AG10803 (cell line): ENCODE measurements at places on chromosomes 16 and 17.

GRCh38 chr16:12406158-12406557, 397.5 kb downstream of the CPPED1 start:
- no peak for DNase-seq

GRCh38 chr16:88078111-88078775, 127.0 kb downstream of the BANP start:
- DNase-seq: no peak

GRCh38 chr16:54177862-54178477, 108.6 kb downstream of the IRX3 start:
- DNase-seq: no peak

DNA sequence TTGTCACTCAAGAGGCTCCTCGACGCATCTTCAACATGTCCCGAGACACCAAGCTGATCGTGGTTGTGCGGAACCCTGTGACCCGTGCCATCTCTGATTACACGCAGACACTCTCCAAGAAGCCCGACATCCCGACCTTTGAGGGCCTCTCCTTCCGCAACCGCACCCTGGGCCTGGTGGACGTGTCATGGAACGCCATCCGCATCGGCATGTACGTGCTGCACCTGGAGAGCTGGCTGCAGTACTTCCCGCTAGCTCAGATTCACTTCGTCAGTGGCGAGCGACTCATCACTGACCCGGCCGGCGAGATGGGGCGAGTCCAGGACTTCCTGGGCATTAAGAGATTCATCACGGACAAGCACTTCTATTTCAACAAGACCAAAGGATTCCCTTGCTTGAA, 101.0 kb downstream of the HS3ST2 start:
- DNase-seq: no peak

DNA sequence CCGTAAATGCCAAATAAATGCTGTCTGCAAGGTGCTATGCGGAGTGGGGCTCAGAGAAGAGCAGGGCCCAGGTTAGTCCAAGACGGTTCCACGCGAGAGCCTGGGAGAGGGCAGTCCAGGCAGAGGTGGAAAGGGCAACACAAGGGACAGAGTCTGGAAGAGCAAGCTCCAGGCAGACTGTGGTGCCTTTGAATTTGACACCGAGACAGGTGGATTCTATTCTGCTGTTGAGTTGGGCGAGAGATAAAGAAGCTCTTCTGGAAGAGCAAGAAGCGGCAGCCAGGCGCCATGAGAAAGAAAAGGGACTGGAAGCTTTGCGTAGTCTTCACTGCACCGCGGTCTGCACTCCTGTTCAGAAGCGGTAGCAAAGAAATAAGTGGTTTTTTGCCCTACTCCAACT, 55.6 kb downstream of the CYTH1 start:
- no peak for DNase-seq

GRCh38 chr17:57649731-57650484, 95.2 kb downstream of the CCDC182 start:
- DNase-seq: peak; percentile 10

DNA sequence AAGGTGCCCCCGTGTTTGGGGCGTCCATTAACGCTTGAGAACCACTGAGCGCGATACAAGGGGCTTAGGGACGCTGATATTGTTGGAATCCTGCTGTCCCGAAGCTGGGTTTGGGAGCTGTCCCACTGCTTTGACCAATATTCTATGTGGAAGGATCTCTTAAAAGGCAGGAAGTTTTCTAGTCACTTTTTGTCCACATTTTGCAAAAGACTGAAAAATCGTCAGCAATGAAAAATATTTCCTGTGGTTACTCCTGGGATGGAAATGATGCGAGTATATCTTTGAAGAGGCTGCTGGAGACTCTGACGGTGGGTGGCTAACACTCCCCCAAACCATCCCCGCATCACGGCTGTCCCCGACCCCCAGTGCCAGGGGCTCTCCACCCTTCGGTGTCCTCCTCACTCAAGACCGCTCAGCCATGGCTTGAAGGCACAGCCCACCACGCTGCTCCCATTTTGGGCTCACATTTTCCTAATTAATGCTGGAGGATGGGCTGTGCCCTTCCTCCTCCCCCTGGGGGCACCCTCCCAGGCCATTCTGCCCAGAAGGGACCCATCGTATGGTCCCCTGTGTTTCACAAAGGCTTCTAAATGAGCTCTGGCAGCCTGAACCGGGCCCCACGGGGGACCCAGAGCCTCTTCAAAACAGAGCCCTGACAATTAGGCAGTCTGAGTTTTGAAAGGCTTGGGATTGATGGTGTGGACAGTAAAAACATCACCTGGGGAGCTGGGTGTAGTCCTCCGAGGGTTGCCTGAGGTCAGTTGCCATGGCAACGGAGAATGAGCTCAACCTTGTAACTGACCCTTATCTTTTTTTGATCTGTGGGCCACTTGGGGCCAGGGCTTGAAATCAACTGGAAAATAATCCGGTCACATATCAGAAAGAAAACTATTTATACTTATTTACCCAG, 158.6 kb downstream of the C16orf78 start:
- DNase-seq: no peak

DNA sequence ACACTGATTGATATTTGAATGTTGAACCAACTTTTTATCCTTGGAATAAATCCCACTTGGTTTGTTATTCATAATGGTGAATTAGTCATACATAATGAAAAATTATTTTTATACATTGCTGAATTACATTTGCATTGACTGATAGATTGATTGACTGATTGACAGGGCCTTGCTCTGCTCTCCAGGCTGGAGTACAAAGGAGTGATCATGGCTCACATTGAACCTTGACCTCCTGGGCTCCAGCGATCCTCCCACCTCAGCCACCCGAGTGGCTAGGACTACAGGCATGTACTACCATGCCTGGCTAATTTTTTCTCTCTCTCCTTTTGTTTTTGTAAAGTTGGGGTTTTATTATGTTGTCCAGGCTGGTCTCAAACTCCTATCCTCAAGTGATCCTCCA, 97.8 kb downstream of the ARHGAP44 start:
- no peak for DNase-seq

- DNase-seq: no peak
Observed at GRCh38 chr16:71258372-71258771, 27.9 kb upstream of the HYDIN start.

- DNase-seq: peak; percentile 62
Observed at GRCh38 chr16:66652661-66653360, 43.7 kb downstream of the CMTM4 start.

GRCh38 chr16:84098939-84099338, 17.8 kb downstream of the MBTPS1 start:
- DNase-seq: no peak

- no peak for DNase-seq
Observed at GRCh38 chr17:51590071-51590656, 329.8 kb downstream of the UTP18 start.

- peak; percentile 50 for DNase-seq
Observed at GRCh38 chr17:2076087-2076984, 21.4 kb downstream of the HIC1 start.

- DNase-seq: no peak
Observed at GRCh38 chr16:3170440-3171180, 17.4 kb upstream of the OR1F1 start.

- DNase-seq: no peak
Observed at GRCh38 chr17:28999206-28999605, 6.6 kb downstream of the SEZ6 start.

DNA sequence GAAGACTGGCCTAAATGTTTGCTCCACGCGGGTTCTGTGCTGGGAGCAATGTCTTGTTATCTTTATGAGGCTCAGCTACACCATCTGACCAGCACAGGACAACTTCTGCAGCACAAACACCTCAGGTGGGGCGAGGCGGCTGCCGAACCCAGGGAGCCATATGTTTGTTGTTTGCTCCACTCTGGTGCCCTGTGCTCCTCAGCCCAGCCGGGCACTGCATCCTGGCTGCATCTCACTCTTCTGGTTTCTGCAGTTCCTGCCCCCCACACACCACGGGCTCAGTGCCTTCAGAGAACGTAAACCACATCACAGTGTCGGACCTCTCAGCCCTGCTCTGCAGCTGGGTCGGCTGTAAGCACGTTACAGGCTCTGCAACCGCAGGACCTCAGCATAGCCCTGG, 32.4 kb downstream of the MXRA7 start:
- DNase-seq: no peak

DNA sequence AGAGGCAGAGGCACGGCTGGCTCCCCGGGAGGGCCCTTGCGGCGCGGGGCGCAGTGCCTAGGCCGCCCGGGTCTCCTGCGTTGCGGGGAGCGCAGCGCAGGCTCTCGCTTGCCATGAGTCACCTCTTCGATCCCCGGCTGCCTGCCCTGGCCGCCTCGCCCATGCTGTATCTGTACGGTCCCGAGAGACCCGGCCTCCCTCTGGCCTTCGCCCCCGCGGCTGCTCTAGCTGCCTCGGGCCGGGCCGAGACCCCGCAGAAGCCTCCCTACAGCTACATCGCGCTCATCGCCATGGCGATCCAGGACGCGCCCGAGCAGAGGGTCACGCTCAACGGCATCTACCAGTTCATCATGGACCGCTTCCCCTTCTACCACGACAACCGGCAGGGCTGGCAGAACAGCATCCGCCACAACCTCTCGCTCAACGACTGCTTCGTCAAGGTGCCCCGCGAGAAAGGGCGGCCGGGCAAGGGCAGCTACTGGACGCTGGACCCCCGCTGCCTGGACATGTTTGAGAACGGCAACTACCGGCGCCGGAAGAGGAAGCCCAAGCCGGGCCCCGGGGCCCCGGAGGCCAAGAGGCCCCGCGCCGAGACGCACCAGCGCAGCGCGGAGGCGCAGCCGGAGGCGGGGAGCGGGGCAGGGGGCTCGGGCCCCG, 390 bp downstream of the FOXL1 start:
- peak; percentile 71 for DNase-seq

- DNase-seq: no peak
Observed at GRCh38 chr17:71905376-71906031, 215.3 kb upstream of the SOX9 start.

DNA sequence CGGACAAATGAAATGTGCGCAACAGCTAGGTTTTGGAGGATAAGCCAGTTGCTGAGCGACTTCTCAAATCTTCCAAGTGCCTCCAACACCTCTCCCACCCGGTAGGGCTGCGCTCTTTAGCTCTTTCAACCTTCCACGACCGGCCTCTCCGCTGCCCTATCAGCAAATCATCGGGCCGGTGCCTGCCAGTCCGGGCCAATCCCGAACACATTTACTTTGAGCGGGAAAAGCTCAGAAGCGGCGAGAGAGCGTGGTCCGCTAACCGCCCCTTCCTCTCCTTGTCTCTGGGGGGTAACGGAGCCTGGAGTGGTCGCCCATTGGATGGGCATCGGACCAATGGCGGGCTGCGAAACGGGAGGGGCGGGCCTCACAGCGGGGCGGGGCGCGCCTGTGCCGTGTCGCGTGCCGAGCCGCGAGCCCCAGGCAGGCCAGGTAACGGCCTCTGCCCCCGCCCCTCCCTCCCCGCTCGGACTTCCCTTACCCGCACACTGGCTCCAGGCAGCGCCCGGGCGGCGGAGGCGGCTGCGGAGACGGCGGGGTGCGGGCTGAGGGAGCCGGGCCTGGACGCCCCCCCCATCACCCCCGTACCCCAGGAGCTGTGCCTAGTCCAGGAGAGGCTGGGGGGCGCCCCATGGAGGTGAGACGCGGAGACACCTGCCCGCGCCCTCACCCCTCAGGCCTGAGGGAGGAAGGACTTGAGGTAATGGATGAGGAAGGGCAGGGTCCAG, at the start of gene MEIOC:
TSS of gene MEIOC (plus strand) at position 486 of the 728 bp plus-strand sequence. CDS start at position 632, 146 bp downstream.
- no peak for DNase-seq

DNA sequence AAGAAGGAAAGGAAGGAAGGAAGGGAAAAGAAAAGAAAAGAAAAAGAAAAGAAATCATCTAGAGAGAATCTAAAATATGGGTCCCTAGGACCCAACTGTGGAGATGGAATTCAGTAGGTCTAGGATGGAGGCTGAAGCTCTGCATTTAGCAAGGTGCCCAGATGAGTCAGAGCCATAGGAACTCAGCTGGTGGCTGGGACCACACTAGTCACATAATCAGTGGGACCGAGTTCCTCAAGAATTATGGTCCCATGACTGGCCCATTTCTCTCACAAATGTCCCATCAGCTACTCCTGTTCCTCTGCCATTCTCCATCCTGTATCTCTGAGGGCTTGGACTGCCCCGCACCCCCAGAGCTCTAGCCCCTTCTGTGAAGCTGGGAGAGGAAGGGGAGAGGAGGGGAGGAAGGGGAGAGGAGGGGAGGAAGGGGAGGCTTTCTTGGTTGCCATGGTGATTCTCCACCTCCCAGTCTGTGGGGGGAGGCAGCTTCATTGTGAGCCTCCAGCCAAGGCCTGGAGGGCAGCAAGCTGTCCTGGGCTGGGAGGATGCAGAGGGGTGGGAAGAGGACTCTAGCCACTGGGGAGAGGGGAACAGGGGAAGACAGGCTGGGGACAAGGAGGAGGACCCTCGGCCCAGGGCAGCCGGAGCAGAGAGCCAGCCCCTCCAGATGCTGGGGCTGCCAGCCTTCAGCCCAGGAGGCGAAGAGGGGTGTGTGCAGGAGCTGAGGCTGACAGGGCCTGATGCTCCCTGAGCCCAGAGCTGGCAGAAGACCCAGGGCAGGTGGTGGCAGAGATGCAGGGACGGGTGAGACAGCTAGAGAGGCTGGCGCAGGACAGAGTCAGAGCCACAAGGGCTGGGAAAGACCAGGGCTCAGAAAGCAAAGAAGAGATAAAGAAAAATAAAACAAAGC, 37.8 kb upstream of the LHX1 start:
- no peak for DNase-seq

DNA sequence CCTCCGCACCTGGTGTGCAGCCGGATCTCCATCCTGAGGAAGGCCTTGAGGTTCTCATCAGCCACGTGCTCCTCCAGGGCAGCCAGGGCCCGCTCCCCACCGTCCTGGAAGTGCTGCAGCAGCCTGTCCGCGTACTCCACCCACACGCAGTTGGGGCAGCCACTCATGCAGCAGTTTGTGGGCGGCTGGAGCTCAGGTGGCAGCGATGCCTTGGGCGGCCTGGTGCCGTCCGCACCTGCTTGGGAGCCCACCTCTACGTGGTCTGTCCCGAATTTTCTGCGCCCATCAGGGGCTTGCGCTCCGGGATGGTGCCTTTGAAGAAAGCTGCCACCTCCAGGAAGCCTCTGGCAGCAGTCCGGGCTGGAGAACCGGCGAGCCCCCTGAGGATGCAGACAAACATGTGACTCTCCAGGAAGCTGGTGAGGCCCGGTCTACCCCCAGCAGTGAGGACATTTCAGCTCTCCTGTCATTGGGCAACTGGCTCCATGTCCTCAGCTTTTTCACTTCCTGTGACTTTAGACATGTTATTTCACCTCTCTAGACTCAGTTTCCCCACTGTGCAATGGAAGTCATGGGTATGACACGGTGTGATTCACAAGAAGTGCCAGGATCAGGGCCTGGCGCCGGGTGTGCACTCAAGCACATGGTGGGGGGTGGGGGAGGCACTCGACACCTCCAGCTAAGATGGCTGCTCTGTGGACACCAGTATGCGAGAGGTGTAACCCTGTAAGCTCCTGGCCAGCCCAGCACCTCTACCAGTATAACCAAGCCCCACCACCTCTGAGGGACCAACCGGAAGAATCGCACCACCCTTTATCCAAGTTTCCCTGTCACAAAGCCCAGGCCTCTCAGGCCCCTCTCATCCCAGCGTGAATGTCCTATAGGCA, 957 bp downstream of the OXLD1 start:
- DNase-seq: peak; percentile 21

DNA sequence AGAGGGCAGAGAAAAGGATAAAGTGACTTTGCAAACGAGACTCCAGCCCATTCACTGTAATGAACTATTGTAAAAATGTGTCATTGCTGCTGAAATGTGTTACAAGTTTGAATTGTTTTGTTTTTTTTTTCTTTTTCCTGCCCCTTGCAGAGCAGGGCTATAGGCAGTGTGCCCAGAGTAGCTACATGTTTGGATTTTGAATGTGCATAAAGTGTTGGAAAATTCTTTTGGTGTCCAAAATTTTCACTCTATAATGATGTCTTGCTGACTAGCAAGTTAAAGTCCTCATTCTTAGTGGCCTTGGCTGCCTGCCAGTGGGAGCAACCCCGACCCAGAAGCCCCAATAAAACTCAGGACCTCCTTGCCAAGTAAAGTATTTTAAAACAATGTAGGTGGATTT, 66.5 kb downstream of the IGF2BP1 start:
- peak; percentile 5 for DNase-seq
